Adrenal gland (tissue), 19 donors: ENCODE measurements at places on chromosomes 5 and 9. TPM values are rescaled to one million over a fixed set of nuclear protein-coding genes. Genes with fewer than 3 reads are reported as not detected.

Gene DDX46
- 19.7 TPM for polyA plus RNA-seq

Gene TAF1L
- polyA plus RNA-seq: not detected

Gene SPINK6
- polyA plus RNA-seq: not detected

Gene PCSK1
- 2.0 TPM for polyA plus RNA-seq

Gene CRAT
- 31.8 TPM for polyA plus RNA-seq

Gene FOXI1
- not detected for polyA plus RNA-seq

Gene DNAI1
- 0.07 TPM for polyA plus RNA-seq

Gene ZNF189
- polyA plus RNA-seq: 24.8 TPM

Gene PFN3
- not detected for polyA plus RNA-seq

Gene SMIM32
- not detected for polyA plus RNA-seq

Gene OGN
- 7.7 TPM for polyA plus RNA-seq

Gene BNIP1
- 16.0 TPM for polyA plus RNA-seq

Gene EDIL3
- polyA plus RNA-seq: 8.8 TPM

Gene XRCC4
- 8.0 TPM for polyA plus RNA-seq

Gene ROR2
- 7.9 TPM for polyA plus RNA-seq

Gene TLX3
- not detected for polyA plus RNA-seq

Gene ARID3C
- not detected for polyA plus RNA-seq

Gene SH3RF2
- 0.60 TPM for polyA plus RNA-seq

Gene ABITRAM
- 17.1 TPM for polyA plus RNA-seq

Gene EGFLAM
- 16.3 TPM for polyA plus RNA-seq

Gene MYMK
- not detected for polyA plus RNA-seq

Gene SCGB3A2
- not detected for polyA plus RNA-seq

Gene RASEF
- 0.30 TPM for polyA plus RNA-seq

Gene CARTPT
- polyA plus RNA-seq: 241 TPM

Gene SNX18
- polyA plus RNA-seq: 4.0 TPM

Gene ANKDD1B
- polyA plus RNA-seq: 3.8 TPM

Gene OLFM1
- polyA plus RNA-seq: 34.4 TPM

Gene FCN1
- polyA plus RNA-seq: 3.1 TPM

Gene SPAG8
- polyA plus RNA-seq: 9.2 TPM

Gene AP3B1
- polyA plus RNA-seq: 22.0 TPM

Gene TMEM215
- polyA plus RNA-seq: 0.03 TPM

Gene PCDHB13
- 1.3 TPM for polyA plus RNA-seq

Gene TBCA
- 311 TPM for polyA plus RNA-seq

Gene CSF1R
- 17.9 TPM for polyA plus RNA-seq

Gene GLDC
- polyA plus RNA-seq: 0.27 TPM

Gene ZER1
- polyA plus RNA-seq: 41.7 TPM

Gene PPIC
- polyA plus RNA-seq: 8.9 TPM

Gene BTNL3
- polyA plus RNA-seq: 0.03 TPM

Gene PCDHA12
- 0.20 TPM for polyA plus RNA-seq

Gene ZNF618
- polyA plus RNA-seq: 4.5 TPM

Gene SPTAN1
- 167 TPM for polyA plus RNA-seq

Gene HAVCR2
- 11.4 TPM for polyA plus RNA-seq

Gene MELK
- 0.24 TPM for polyA plus RNA-seq

Gene TTC1
- polyA plus RNA-seq: 32.7 TPM

Gene CDH10
- 1.6 TPM for polyA plus RNA-seq

Gene CFAP157
- 0.88 TPM for polyA plus RNA-seq

Gene PLEKHG4B
- polyA plus RNA-seq: 0.07 TPM

Gene CCNO
- polyA plus RNA-seq: 0.81 TPM

Gene GPBP1
- 115 TPM for polyA plus RNA-seq

Gene PCDHGA11
- 1.4 TPM for polyA plus RNA-seq

Gene RGP1
- 24.7 TPM for polyA plus RNA-seq

Gene RMND5B
- polyA plus RNA-seq: 35.5 TPM

Gene PLCXD3
- 4.4 TPM for polyA plus RNA-seq

Gene PCDHB11
- 0.67 TPM for polyA plus RNA-seq

Gene NSG2
- 26.4 TPM for polyA plus RNA-seq

Gene ADGRD2
- polyA plus RNA-seq: 1.0 TPM
